Stimulated activated CD8-positive, alpha-beta memory T cell treated with anti-CD3 and anti-CD28 coated beads, Interleukin-15, amount 100 ng/mL, for 1 hour (primary cell): ENCODE measurements at places on chromosomes 12 and 14.

- no peak for DNase-seq
These were observed 895 bp downstream of the SLC7A8 start for GRCh38 chr14:23182372-23183157.

GRCh38 chr14:53011053-53011462, 60.2 kb upstream of the FERMT2 start:
- no peak for DNase-seq

DNA sequence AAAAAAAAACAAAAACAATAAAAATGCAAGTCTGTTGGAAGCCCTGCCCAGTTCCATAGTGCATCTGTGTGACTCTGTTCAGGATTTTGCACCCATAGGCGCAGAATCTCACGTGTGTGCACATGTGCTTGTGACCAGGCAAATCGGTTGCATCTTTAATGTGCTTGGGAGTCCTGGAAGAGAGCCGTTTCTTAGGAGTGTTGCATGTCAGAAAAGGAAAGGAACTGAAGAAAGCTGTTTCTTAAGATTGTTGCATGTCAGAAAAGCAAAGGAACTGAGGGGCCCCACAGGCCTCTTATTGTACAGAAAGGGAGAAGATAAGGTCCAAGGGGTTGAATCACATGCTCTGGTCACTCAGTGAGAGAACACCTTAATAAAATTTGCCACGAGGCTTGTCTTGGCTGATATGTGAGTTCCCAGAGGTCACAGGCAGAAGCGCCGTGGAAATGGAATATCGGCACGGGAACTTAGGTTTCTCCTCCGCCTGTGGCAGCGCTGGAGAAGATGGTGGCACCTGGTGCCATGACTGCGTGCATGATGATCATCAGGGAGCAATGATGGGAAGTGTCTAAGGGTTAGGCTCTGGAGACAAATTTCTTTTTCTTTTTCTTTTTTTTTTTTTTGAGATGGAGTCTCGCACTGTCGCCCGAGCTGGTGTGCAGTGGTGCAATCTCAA, 90.0 kb downstream of the LRRC74A start:
- no peak for DNase-seq

- no peak for DNase-seq
These were observed 149.5 kb downstream of the NOVA1 start for GRCh38 chr14:26448181-26448855.

- DNase-seq, result no peak
These were observed 20.7 kb downstream of the NAA25 start for GRCh38 chr12:112087851-112088250.

DNA sequence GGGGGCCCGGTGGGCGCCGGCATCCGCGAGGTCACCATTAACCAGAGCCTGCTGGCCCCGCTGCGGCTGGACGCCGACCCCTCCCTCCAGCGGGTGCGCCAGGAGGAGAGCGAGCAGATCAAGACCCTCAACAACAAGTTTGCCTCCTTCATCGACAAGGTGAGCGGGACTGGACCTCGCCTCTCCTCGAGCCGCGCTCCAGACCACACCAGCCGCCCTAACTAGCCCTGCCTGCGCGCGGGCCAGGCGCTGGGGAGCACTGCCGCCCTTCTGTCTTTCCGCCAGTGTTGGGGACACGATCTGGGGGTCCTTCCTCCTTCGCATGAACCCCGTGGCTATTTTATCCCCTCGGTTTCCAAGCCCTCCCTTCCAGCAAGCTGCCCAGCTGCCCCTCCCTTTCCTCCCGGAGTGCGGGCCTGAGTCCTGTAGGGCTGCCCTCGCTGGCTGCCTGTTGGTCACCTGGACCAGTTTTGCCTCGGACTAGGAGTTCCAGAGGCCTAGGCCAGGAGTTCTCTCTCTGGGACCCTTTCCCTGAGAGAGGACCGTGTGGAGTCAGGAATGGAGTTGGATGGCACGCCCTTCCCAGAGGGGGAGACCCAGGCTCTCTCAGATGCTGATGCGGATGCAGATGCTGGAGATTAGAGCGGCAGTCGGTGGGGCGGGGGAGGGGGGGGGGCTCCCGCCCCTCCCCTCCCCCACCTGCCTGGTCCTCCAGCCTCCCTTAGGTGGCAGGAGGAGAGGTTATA, 592 bp downstream of the KRT7 start:
- no peak for DNase-seq

DNA sequence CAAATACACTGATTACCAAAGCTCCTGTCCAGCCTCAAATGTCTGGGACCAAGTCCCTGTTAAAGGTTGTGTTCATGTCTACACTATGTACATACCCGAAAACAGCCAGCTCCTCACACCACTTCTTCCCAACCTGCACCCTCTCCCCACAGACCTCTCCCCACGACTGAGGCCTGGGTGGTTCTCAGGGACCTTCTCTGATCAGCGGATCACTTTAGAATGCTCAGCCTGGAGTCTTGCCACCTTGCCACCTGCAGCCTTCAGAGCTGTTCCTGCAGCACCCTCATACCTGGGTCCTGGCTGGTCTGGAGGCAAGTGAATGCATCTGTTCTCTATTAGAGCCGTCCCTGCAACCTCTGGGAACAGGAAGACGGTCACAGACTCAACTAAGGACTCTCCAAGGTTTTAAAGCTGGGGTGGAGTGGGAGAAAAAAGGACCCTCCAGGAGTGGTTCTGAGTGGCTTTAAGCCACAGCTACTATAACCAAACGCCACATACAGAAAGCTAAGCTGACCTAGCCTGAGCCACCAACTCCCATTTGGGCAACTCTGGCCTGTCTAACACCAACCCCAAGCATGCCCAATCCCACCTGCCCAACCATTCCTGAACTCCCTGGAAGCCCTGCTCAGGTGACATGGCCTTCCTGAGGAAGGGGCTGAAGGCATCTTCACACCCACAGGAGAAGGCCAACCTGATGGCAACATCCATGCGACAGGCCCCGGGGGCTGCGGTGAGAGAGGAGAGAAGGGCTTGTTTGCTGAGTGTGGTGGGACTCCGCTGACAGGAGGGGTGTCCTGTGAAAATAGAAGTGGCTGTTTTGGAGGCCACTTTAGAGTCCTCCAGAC, 8.6 kb downstream of the KRT2 start:
- no peak for DNase-seq

DNA sequence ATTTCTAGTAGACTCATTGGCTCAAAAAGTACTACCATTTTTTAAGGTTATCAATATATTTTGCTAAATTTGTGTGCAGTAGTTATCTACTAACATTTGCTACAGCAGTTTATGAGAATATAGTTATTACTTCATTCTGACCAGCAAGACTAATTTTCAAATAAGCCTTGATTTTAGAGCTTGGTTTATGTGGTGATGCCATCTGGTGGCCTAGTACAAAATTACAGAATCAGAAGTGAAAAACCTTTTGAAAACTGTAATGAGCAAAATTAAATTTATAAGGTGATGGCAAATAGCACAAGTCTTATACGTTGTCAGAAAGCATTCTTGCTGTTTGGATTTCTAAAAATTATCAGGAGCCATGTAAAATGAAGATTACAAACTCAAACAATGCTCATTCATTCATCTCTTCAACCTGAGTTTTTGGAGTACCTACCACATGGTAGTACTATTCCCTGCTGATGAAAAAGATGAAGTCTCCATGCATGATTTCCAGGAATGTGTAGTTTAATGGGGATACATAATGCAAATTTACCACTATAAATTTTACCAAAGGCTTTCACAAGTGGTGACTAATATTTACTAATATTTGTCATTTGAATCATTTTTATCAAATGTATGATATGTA, 51.0 kb downstream of the MAGOHB start:
- DNase-seq, result no peak

GRCh38 chr12:104870797-104871196, 87.3 kb downstream of the SLC41A2 start:
- no peak for DNase-seq

DNA sequence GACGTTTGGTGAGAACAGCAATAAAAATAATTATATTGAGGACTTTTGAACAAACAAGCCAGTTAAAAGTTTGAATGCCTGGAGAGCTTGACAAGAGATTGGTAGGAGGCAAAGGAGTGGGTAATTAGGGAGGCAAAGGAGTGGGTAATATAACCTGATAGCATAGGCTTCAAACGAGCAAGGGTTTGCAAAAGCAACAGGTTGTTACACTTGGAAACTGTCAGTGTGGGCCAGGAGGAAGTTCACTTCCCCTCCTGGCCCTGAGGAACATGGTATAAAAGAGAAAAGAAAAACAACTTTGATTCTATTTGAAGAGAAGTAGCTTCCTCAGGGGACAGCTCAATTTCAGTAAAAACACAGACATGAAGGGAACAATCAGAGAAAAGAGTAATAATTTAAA, 121.7 kb downstream of the CCER1 start:
- DNase-seq, result no peak

DNA sequence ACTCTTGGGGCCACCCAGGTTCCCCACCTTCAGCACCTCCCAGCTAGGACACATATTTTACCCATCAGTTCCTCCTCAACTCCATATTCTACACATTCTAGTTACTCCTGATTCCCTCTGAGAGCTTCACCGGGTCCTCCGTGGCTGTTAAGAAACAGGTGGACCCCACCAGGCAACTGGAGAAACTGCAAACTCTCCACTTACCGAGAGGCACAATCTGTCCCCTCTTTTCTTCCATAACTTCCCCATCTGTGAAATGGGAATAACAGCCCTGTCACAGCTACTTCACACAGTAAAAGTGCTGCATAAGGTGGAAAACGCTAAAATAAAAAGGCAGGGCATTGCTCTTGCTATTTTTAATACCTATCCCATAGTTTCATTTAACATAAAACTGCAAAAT, 1.5 kb downstream of the SLC7A8 start:
- no peak for DNase-seq
